Lower leg skin (tissue), 4 donors: ENCODE measurements at places on chromosomes 5 and 9. TPM values are rescaled to one million over a fixed set of nuclear protein-coding genes. Genes with fewer than 3 reads are reported as not detected.
A peak's percentile ranks its signal among the peaks of the same experiment; 100 is the strongest.

DNA sequence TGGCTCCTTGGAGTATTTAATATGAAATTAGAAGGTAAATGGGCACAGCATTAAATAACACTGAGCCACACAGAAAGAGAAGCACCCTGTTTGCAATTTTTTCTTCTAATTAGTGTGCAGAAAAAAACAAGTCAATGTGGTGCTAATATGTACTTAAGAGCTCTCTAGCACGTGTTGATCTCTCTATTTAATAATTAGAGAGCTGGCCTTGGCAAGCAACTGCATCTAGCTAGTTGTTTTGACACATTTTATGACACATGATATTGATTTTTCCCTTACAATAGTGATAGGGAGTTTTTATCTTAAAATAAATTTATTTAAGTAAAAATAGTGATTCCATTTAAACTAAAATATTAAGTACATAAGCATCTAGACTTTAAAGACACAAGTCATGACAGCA is 54.5 kb upstream of the NUDT12 start:
- DNase-seq = no peak

DNA sequence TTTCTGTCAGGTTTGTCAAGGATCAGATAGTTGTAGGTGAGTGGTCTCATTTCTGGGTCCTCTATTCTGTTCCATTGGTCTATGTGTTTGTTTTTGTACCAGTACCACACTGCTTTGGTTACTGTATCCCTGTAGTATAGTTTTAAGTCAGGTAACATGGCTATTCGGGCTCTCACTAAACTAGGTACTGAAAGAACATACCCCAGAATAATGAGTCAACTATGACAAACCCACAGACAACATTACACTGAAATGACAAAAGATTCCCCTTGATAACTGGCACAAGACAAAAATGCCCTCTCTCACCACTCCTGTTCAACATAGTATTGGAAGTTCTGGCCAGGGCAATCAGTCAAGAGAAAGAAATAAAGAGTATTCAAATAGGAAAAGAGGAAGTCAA is 535.3 kb upstream of the CYLC2 start:
- no peak for DNase-seq

DNA sequence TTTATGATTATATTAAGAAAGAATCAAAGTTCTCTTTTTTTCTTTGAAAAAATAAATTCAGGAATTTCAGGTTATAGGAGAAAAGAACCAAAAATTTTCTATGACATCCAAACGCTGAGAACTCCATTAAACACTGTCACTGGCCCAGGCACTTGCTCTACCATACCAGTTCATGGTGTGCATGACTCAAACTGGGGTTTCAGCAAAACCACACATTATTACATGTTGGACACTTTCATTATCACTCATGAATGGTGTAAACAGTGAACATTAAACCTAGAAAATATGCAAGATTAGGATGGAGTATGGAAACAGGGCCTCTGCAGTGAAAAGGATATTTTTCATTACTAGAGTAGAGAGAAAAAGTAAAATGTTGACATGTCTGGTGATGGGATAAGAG is 369.9 kb upstream of the FAM174A start:
- no peak for DNase-seq

GRCh38 chr5:93674866-93675459 is 66.4 kb downstream of the POU5F2 start:
- DNase-seq = no peak

DNA sequence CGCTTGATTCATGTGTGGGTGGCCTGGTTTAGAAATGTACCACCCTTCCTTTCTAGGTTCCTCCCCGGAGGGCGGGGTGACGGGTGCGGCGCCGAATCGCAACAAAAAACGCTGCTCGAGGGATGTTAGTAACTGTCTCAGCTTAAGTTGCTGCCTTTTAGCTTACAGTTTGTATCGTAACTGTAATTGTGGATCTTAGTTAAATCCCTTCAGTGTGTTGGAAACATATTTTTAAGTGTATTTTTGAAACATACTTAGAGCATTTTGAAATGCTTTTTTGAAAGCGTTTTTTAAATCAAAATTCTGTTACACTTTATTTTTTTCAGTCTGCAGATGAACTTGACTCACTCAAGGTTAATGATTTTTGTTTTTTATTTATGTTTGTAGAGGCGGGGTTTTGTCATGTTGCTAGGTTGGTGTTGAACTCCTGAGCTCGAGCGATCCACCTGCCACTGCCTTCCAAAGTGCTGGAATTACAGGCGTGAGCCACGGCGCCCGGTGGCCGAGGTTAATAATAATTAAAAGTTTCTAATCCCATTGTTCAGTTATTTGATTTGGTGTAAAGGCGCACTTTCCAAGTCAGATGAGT is 997 bp upstream of the CHD1 start:
- DNase-seq = no peak

DNA sequence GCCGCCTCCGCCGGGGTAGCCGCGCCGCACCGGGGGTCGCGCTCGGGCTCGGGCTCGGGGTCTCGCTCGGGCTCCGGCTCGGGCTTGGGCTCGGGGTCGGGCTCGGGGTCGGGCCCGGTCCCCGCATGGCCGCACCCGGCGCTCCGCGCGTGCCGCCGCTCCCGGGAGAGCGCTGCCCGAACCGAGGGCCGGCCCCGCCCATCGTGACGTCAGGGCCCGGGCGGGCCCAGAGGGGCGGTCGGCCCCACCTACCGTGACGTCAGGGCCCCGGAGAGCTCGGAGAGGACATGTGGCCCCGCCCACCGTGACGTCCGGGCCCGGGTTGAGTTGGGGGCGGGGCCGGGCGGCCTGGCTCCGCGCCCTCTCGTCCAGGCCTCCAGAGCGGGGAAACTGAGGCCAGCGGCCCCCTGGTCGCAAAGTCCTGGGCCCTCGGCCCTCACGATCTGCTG is at the start of gene NSMF:
Gene NSMF, minus strand, starts transcription at position 183 of the 449 bp plus-strand sequence. CDS start 232 bp downstream, outside the sequence.
- peak; percentile 90 for DNase-seq

- DNase-seq = no peak
These were observed 59.2 kb upstream of the TRAF1 start for GRCh38 chr9:120985819-120986222.

GRCh38 chr5:181198905-181199519 is 6.0 kb downstream of the TRIM7 start:
- DNase-seq = no peak

- no peak for DNase-seq
These were observed 15.0 kb upstream of the SREK1 start for GRCh38 chr5:66129144-66129543.

DNA sequence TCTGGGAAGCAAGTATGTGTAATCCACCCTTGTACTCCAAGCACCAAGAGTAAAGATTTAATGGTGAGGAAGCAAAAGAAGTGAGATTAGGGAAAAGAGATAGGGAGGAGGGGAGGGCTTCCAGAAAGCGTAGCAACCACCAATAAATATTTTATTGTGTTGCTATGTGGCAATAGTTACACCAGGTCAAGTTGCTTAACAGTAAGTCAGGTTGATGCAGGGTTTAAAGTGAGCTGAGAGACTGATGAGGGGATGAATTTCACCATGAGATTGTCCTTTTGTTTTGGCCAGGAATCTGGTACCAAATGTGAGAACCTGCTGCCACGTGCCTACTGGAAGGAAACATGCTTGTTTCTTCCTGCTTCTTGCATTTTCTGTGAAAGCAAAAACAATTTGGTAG is 62.7 kb downstream of the PCSK5 start:
- no peak for DNase-seq

- no peak for DNase-seq
These were observed 7.5 kb upstream of the PLCXD3 start for GRCh38 chr5:41517909-41518308.

DNA sequence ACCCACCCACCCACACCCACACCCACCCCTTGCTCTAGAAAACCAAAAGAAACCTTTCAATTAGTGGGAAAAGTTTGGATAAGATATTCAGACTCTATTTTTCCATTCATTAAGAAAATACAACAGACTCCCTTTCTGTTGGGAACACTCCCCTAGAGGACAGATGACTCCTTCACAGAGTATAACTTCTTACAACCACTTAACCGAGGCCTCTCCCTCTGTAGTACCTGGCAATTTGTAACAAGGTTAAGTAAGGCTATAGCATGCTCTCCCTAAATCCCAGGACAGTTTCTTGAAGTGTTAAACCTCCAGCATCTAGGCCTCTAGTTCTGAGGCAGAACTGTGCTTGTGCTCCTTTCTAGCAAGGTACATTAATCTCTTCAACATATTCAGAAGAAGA is 75.9 kb upstream of the NR5A1 start:
- DNase-seq = no peak

DNA sequence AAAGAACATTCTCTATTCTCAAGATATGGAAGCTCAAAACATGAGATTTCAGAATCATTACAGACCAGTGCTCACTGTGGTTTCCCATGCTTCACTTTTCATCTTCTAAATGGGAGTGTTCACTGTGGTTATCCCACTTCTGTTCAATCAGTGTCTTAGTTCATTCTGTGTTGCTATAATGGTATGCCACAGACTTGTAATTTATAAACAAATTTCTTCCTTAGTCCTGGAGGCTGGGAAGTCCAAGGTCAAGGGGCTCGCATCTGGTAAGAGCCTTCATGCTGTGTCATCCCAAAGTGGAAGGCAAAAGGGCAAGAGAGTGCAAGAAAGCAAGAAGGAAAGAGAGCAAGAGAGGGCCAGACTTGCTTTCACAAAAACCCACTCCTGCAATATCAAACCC is 146.3 kb downstream of the TTC39B start:
- DNase-seq = no peak

GRCh38 chr5:150517272-150518152 is 9.6 kb downstream of the NDST1 start:
- no peak for DNase-seq

TMEFF1 gene
- total RNA-seq = not detected

PITX1 gene
- 0.15 TPM for total RNA-seq

COMMD10 gene
- 15.9 TPM for total RNA-seq

GHR gene
- 10.5 TPM for total RNA-seq

NCBP1 gene
- total RNA-seq = 17.2 TPM

RUSC2 gene
- 32.0 TPM for total RNA-seq

SLC36A2 gene
- not detected for total RNA-seq

IL4 gene
- not detected for total RNA-seq

CAVIN4 gene
- total RNA-seq = not detected

ITGA1 gene
- 3.1 TPM for total RNA-seq

TERT gene
- total RNA-seq = 0.13 TPM

TAF11L5 gene
- total RNA-seq = not detected

SPATA31D4 gene
- total RNA-seq = not detected

ADGRV1 gene
- total RNA-seq = 4.0 TPM
